ENCODE measurements at places on chromosomes 1 and 21.

- no peak for DNase-seq
Observed at GRCh38 chr1:100862591-100862990, 32.1 kb downstream of the EXTL2 start.

DNA sequence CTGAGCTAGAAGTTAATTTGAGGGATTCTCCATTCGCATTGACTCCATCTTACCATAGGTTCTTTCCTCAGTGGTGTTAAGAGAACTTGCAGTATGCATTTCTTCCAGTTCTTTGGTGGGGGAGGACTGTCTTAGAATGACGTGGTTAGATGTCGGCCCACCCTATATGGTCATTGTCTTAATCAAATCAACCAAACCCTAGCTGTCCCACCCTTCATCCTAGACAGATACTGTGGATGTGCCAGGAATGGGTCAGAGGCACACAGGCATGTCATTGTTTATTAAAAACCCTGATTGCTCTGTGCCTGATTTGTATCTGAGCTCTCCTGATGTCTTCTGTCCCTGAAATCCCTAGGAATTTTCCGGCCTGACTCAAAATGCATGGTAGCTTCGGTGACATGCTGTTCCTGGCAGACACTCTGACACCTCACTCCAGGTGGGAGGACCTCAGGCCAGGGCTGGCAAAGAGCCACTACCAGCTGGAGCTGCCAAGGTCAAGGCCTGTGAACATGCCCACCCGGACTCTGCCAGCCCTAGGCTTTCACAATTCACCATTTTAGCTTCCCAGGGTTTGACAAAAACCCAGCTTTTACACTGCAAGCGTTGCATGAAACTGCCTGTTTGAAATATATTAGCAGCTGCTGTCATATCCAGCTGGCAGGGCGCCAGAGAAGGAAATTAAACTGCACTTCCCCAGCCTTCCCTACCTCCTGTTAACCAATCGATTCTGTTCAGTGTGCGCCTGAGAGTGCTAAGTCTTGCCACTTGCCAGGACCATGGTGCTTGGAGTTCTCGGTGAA is 134.0 kb downstream of the FAM78B start:
- DNase-seq = no peak

DNA sequence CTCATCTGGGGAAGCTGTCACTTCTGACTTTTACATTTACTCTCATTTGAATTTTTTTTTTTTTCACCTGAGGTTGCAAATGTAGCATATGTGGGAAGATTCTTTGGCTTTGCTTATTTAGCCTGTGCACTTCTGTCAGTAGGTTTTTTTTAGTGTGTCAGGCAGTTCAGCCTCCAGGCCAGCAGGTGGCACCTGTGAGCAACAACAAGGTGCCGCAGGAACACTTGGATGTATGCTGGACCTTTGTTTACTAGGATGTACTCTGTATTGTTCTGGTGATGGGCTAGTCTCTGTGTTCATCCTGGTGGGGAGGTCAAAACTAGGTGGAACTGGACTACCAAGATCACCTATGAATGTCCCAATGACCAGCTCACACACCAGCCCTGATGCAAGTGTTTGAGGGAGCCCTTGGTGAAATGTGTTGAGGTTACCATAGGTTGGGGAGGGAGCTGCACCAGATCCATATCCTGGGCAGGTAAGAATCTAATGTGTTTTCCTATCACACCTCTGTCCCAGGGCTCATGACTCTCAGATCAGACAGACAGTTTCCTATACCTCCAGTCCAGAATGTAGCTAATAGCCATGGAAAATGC is 618.2 kb downstream of the BRINP3 start:
- no peak for DNase-seq

- DNase-seq = no peak
Observed at GRCh38 chr1:213714645-213715044, 273.1 kb upstream of the PROX1 start.

- peak; percentile 53 for DNase-seq
Observed at GRCh38 chr1:154863315-154864174, 6.5 kb downstream of the KCNN3 start.

DNA sequence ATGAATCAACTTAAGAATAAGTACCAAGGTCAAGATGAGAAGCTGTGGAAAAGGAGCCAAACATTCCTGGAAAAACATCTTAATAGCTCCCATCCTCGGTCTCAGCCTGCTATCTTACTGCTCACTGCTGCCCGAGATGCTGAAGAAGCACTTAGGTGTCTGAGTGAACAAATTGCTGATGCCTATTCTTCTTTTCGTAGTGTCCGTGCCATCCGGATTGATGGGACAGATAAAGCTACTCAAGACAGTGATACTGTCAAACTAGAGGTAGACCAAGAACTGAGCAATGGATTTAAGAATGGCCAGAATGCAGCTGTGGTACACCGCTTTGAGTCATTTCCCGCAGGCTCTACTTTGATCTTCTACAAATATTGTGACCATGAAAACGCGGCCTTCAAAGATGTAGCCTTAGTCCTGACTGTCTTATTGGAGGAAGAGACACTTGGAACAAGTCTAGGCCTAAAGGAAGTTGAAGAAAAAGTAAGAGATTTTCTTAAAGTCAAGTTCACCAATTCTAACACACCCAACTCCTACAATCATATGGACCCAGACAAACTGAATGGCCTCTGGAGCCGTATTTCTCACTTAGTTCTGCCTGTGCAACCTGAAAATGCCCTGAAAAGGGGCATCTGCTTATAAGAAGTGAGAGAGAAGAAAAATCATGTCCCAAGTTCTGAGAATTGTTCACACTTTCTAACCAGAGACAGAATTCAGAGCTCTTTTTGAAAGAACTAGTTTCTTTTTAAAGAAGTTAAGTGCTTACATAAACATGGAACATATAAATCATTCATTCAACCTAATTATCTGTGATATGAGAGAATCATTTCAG is 35.7 kb downstream of the TOR1AIP1 start:
- no peak for DNase-seq

- no peak for DNase-seq
Observed at GRCh38 chr1:89699451-89699986, 66.6 kb downstream of the LRRC8C start.

DNA sequence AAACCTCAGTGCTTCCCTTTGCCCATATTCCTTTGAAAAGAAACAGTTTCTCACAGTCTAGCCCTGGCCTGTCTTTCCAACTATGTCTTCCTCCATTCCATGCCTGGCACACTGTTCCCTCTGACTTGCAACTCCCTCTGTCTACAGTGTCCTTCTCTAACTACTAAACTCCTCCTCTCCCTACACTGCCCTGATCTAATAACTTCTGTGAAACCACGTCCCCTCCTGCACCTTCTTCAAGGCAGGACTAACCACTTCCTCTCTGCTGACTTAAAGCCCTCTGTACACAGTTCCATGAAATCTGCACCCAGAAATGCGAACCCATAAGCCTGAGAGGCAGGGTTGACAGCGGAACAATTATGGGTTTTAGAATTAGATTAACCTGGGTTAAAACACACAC is 62.2 kb upstream of the ATP1B1 start:
- peak; percentile 43 for DNase-seq

DNA sequence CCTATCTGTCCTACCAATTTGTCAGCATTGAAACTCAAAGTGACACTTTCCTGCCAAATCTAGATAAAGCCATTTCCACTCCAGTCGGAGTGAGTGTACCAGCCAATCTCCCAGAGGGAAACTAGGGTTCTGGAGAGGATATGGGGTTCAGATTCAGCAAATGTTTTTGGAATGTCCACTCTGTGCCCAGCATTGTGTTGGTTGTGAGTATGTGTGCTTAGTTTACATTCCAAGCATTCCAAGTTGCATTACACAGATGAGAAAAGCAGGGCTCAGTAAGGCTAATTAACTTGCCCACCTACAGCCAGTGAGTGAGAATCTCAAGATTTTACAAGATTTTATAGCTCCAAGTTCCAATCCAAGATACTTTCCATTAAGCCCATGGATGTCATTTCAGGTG is 26.4 kb upstream of the RGS16 start:
- DNase-seq = no peak

- no peak for DNase-seq
Observed at GRCh38 chr1:39117899-39118450, 86.5 kb upstream of the MACF1 start.

DNA sequence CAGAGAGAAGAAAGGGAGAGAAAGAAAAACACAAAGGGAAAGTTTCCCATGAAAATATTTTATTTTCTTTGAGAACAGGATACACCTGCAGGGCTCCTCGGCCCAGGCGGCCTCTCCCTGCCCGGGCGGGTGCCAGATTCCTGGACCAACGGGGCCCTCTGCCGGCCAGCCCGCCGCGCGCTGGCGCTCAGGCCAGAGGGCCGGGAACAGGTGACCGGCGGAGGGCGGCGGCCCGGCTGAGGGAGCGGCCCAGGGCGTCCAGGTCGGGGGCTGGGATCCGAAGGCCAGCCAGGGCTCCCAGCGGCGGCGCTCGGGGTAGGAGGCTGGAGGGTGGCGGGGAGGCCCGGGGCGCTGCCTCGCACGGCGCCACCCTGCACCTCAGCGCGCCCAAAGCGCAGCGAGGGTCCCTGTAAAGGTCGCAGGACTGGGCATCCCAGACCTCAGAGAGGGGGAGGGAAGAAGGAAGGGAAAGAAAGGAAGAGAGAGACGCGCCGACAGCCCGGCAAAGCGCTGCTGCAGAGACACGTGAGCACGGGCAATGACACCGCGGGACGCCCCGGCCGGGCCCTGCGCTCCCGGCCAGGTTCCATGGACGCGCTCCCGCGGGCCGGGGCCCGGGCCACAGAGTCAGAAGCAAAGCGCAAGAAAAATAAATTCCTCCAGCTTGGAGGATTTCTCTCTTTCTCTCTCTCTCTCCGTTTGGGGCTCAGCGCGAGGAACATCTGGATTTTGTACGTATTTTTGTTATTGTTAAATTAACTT is 927 bp downstream of the WNT9A start:
- no peak for DNase-seq

GRCh38 chr1:230112131-230112701 is 45.2 kb downstream of the GALNT2 start:
- DNase-seq = no peak

- DNase-seq = no peak
Observed at GRCh38 chr1:45895406-45895805, 92.0 kb downstream of the MAST2 start.

- DNase-seq = no peak
Observed at GRCh38 chr1:41537788-41538351, 53.4 kb upstream of the EDN2 start.

- no peak for DNase-seq
Observed at GRCh38 chr1:26373789-26374188, 1.2 kb upstream of the ZNF683 start.

DNA sequence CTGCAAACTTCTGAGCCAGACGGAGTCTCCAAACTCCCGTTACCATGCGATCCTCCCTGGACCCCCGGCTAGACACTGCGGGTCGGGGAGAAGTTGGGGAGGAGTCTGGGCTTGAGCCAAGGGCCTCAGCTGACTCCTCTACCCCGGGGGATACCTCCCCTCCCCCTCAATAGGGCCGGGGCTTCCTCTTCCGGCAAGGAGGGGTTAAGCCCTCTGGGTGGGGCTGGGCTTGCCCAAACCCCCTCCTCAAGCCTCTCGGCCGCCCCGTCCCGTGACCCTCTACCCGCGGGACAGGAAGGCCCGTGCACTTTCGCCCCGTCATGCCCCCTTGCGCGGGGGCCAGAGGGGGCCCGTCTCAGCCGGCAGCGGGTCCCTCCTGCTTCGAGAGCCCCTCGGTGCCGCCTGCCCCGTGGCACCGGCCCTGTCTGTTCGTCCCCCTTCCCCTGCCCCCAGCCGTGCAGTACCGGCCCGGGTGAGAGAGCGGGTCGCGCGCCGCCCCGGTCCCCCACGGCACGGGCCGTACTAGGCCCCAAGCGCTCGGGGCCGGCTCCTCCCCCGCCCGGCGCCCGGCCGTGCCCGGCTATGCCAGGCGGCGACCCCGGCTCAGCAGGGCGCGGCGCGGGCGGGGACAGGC is 652 bp downstream of the ARL8A start:
- DNase-seq = no peak

- no peak for DNase-seq
Observed at GRCh38 chr1:8217011-8217711, 100.8 kb upstream of the SLC45A1 start.

- no peak for DNase-seq
Observed at GRCh38 chr1:9228609-9229008, 6.0 kb upstream of the H6PD start.

GRCh38 chr1:110235834-110236682 is 25.9 kb downstream of the KCNC4 start:
- peak; percentile 20 for DNase-seq

GRCh38 chr1:58815686-58816071 is 31.8 kb upstream of the JUN start:
- no peak for DNase-seq

DNA sequence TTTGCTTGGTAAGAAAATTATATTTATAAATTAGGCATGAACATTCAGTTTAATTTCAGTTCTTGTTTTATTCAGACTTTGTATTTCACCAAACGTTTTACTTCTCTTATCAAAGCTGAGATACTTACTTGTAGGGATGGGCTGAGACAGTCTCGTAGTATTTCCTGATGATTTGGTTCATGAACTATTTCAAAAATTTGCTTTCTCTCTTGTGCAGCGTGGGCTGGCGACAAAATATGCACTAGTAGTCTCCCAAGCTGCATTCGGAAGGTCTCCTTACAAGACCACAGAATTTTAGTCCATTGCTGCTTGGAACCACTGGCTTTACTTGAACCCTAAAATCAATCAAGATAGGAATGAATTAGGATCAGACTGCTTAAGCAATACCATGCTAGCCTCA is 91.7 kb upstream of the GNG4 start:
- DNase-seq = no peak

DNA sequence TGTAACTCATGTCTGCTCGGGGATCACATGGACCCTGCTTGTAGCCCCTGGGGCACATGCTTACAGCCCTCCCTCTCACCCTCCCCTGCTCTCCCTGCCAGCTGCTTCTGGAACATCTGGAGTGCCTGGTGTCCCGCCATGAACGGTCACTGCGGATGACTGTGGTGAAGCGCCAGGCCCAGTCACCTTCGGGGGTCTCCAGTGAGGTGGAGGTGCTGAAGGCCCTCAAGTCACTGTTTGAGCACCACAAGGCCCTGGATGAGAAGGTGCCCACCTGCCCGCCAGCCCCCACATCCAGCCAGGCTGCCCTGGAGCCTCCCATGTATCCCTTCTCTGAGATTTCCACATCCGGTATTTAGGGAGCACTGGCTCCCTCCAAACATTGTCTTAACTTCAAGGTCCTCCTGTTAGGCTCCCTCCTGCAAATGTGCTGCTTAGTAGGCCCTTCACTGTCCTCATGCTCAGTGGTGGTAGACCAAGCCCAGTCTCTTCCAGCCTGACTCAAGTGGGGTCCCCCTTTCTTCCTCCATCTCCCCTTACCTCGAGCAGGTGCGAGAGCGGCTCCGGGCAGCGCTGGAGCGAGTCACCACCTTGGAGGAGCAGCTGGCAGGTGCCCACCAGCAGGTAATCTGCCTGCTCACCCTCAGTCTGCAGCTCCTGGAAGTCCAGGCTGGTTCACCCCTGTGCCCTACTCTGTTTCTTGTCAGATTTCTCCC is 17.7 kb downstream of the PPFIA4 start:
- DNase-seq = no peak

- DNase-seq = no peak
Observed at GRCh38 chr21:44517175-44517899, 22.7 kb downstream of the KRTAP10-1 start.

DNA sequence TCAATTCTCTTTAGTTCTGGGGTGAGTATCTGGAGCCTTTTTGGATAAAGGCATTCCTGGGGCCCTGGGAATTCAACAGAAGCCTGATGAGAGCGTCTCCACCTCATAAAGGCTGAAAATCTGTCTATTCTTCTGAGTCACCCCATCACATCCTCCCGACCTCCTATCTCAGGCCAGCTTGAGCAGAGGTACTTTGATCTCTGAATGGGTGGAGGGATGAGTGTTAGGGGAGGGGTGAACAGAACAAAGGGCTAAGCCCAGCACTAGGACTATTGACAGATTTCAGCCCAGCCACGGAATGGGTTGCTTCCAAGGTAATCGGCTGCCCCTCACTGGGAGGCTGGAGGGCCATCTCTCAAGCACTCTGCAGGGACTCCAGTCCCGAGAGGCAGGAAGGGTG is 2.5 kb upstream of the MYBPH start:
- no peak for DNase-seq

Measured in SIG-M5 (cell line).